SK-N-MC (cell line): ENCODE measurements at places on chromosomes 2 and 18.

DNA sequence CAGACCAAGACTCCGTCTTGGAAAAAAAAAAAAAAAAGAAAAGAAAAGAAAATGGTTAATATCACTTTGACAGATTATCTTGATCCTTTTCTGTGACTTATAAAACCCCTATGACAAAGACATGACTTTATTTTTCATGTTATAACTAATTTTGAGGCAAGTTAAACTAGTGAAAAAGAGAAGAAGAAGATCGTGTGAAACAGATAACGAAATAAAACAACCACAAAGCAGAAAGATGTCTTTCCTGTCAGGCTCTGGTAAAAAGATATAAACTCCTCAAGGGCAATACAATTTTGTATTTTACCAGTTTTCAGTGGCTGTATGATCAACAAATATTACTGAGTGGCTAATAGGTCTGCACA, 13.4 kb upstream of the RBMS1 start:
- no peak for DNase-seq

GRCh38 chr2:121377646-121378045, 92.6 kb upstream of the TFCP2L1 start:
- no peak for DNase-seq

GRCh38 chr18:49613141-49613640, 51.3 kb downstream of the LIPG start:
- DNase-seq, result no peak

GRCh38 chr18:34591920-34592444, 118.1 kb upstream of the DTNA start:
- DNase-seq, result no peak

DNA sequence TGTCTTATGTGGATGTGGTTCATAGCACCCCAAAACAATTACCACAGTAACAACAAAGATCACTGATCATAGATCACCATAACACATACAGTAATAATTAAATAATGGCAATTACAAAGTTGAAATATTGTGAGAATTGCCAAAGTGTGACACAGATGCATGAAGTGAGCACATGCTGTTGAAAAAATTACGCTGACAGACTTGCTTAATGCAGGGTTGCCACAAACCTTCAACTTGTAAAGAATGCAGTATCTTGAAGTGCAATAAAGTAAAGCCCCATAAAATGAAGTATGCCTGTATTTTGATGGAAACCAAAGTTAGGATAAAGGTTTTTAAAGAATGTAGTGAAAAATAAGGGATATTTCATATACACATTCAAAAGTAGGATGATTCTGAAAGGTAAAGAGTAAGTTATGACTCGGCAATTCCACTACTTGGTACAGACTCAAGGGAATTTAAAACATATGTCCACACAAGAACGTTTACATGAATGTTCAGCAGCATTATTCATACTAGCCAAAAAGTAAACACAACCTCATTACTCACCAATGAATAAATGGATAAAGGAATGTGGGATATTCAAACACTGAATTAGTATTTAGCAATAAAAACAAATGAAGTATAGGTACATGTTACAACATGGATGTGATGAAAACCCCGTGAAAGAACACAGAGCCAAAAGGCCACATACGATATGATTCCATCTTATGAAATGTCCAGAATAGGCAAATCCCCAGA, 61.6 kb downstream of the SCN9A start:
- no peak for DNase-seq

- DNase-seq, result no peak
These were observed 346.6 kb upstream of the KCNH7 start for GRCh38 chr2:163185160-163185559.

- DNase-seq, result no peak
These were observed 349.3 kb upstream of the SLC39A10 start for GRCh38 chr2:195307751-195308150.

DNA sequence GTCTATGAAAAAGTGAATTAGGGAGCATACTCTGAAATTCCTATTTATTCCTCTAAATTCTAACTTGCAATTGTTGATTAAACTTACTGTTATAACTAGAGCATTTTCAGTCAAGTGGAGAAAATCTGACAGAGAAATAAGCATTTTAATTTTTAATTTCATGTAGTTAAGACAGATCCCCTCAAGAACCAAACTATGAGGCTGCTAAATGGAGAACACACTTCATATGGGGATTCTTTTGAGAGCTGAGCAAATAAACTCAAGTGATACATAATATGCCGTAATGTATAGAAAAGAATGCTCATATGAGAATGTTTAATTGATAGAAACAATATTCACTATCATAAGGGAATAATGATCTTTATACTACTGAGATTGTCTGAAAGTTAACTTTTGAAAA, 340.8 kb downstream of the ERBB4 start:
- DNase-seq, result no peak

- no peak for DNase-seq
These were observed 6.0 kb downstream of the IGFBP5 start for GRCh38 chr2:216689397-216689796.

- no peak for DNase-seq
These were observed 272.3 kb downstream of the ERBB4 start for GRCh38 chr2:212266297-212266696.

DNA sequence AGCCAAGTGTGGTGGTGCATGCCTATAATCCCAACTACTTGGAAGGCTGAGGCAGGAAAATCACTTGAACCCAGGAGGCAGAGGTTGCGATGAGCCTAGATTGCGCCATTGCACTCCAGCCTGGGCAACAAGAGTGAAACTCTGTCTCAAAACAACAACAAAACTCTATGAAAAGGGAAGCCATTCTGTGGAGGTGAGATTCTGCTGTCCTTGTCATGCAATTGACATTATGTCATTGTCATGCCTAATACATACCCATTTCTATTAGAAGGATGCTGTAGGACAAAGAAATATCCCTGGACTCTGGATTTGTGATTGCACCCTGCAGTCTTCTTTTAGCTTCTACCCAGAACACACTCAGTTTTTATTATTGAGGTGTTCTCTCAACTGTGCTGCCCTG, 8.6 kb downstream of the RASGRP3 start:
- DNase-seq, result no peak

DNA sequence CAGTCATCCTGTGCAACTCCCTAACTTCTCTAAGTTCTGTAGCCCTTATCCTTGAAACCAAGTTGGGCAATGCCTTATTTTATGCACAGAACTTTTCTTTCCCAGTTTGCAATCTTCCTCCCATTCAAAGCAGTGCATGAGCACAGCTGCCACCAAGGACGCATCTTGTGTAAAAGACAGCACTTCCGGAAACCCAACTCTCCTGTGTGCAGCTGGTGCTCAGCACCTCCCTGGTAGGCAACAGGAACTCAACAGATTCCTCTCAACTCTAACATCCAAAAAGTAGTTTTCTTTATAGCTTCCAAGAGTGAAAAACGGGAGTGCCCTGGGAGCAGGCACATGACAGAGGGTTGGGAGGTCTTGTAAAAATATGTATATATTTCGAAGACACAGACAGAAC, 2.2 kb downstream of the TMEM18 start:
- DNase-seq, result no peak

DNA sequence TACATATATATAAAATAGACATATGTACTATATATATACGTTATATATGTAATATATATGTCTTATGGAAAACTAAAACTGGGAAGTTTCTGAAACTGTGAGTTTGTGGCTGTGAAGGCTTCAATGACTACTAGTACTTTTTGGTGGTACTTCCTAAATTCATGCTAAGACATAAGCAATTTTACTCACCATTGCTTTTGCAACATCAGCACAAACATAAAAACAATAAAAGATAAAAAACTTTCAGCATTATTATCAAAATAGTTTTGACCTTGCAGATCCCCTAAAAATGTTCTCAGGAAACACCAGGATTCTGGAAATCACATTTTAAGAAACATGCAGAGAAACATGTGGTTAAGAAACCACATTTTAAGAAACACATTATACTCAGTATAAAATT, 269.9 kb downstream of the PID1 start:
- no peak for DNase-seq

GRCh38 chr2:189854187-189854586, 69.9 kb downstream of the PMS1 start:
- peak; percentile 61 for DNase-seq
